ENCODE measurements at places on chromosomes 12 and 14.

GRCh38 chr12:41943671-41944070 is 201.0 kb downstream of the GXYLT1 start:
- no peaks in the 10 kb centered on the region for H3K4me1 ChIP-seq
- H3K36me3 ChIP-seq, result no peaks in the 10 kb centered on the region
- no peak for DNase-seq
- H3K27ac ChIP-seq, result no peak overlapping the region
- H3K27me3 ChIP-seq, result no peaks in the 10 kb centered on the region

GRCh38 chr14:81179631-81180030 is 41.1 kb downstream of the GTF2A1 start:
- no peak overlapping the region for H3K27ac ChIP-seq
- H3K36me3 ChIP-seq, result peaks cover 19% of the 10 kb centered on the region
- no peak for DNase-seq
- H3K27me3 ChIP-seq, result no peaks in the 10 kb centered on the region
- no peak overlapping the region for H3K4me3 ChIP-seq

DNA sequence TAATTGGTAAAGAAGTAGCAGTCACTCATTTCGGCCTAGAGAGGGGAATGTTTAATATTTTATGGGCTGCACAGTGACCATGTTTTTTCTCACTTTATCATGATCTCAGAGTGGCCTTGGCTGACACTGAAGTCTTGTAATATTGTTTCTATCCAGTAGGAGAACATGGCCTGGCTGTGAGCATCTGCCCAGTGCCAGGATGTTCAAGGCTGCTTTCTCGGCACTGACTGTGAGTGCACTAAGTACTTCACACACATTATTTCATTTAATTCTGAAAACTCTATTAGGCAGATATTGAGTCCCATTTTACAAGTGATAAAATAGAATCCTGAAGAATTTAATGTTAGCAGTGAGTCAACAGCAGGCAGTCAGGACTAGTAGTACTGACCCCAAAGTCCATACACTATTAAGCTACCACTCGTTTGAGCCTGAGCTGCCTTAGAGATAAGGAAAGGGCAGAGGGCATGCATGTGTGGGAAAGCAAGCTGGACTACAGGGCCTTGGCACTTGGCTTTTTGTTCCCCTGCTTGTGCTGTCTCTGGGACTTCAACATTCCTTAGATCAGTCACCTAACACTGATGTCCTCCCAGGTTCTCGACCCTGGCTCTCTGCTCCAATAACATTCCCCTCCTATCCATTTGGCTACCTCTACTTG is 42.2 kb upstream of the APPL2 start:
- peak; percentile 17 for DNase-seq
- no peak overlapping the region for H3K4me3 ChIP-seq
- H3K27ac ChIP-seq, result no peak overlapping the region
- H3K27me3 ChIP-seq, result no peaks in the 10 kb centered on the region
- H3K36me3 ChIP-seq, result no peaks in the 10 kb centered on the region

DNA sequence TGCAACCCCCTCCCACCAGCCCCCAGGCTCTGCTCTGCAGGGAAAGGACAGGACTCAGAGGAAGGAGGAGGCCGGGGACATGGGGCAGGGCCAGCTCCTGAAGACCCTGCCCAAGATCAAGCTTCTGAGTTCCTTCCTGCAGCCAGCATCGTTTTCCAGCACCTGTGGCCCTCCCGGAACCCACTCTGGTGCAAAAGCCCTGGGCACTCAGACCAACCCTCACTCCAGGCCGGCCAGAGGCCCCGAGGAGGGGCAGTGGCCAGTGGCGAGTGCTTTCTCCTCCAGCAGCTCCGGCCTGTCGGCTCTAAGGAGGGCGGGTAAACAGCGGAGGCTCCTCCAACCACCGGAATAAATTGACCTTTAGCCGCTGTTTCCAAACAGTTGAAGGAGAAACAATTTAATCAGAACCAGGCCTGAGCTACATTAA is 10.8 kb downstream of the TMEM179 start:
- H3K27ac ChIP-seq, result no peak overlapping the region
- H3K27me3 ChIP-seq, result peaks cover 6% of the 10 kb centered on the region
- no peak for DNase-seq
- no peaks in the 10 kb centered on the region for H3K4me1 ChIP-seq
- H3K4me3 ChIP-seq, result no peak overlapping the region

- H3K4me3 ChIP-seq, result no peak overlapping the region
- H3K27ac ChIP-seq, result no peak overlapping the region
- peak; percentile 5 for DNase-seq
- no peaks in the 10 kb centered on the region for H3K36me3 ChIP-seq
These were observed 3.7 kb downstream of the PRICKLE1 start for GRCh38 chr12:42585841-42586216.

DNA sequence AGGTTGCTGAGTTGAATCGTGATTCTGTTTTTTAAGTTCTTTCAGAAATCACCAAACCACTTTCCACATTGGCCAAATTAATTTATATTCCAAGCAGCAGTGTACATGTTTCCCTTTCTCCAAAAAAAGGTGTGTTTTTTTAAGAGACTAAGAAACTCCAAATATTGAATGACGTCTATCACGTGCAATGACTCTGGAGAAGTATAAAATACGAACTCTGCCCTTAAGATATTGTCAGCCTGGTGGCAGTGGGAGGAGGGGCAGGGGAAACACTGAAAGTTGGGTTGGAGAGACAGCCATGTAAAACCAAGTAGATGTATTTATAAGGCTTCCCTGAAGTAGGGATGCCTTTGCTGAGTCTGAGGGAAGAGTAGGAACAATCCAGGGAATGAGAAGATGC is 50.1 kb upstream of the DHRS4 start:
- no peaks in the 10 kb centered on the region for H3K4me1 ChIP-seq
- H3K27ac ChIP-seq, result no peak overlapping the region
- DNase-seq, result no peak
- H3K36me3 ChIP-seq, result no peaks in the 10 kb centered on the region
- no peak overlapping the region for H3K4me3 ChIP-seq
- H3K27me3 ChIP-seq, result no peaks in the 10 kb centered on the region

DNA sequence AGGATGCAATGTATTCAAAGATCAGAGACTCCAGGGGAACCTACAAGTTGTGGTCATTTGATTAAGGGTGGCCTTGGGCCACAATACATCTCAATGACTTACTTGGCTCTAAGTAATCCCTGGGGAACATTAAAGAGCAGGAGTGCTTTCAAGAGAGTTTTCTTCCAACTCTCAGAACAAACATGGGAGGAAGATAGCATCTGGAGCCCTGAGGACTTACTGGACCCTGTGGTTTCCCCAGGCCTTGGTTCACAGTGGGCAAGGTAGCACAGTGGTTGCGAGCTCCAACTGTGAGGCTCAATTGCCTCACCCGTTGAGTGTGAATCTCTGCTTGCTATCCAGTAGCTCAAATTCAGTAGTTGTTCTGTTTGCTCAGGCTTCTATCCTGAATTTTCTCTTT is 32.4 kb downstream of the STXBP6 start:
- H3K4me3 ChIP-seq, result no peak overlapping the region
- H3K36me3 ChIP-seq, result no peaks in the 10 kb centered on the region
- H3K27ac ChIP-seq, result no peak overlapping the region

- no peak for DNase-seq
- H3K27ac ChIP-seq, result no peak overlapping the region
- H3K4me3 ChIP-seq, result no peak overlapping the region
- no peaks in the 10 kb centered on the region for H3K4me1 ChIP-seq
- no peaks in the 10 kb centered on the region for H3K36me3 ChIP-seq
These were observed 169.5 kb downstream of the ANO4 start for GRCh38 chr12:100964028-100964427.

GRCh38 chr12:93727195-93727811 is 50.1 kb downstream of the CRADD start:
- H3K4me3 ChIP-seq, result no peak overlapping the region
- H3K27me3 ChIP-seq, result no peaks in the 10 kb centered on the region
- H3K27ac ChIP-seq, result no peak overlapping the region
- H3K36me3 ChIP-seq, result no peaks in the 10 kb centered on the region
- peaks cover 6% of the 10 kb centered on the region for H3K4me1 ChIP-seq

GRCh38 chr14:54617467-54617866 is 50.5 kb downstream of the SAMD4A start:
- H3K27me3 ChIP-seq, result no peaks in the 10 kb centered on the region
- H3K36me3 ChIP-seq, result no peaks in the 10 kb centered on the region
- H3K4me3 ChIP-seq, result no peak overlapping the region
- H3K4me1 ChIP-seq, result no peaks in the 10 kb centered on the region

DNA sequence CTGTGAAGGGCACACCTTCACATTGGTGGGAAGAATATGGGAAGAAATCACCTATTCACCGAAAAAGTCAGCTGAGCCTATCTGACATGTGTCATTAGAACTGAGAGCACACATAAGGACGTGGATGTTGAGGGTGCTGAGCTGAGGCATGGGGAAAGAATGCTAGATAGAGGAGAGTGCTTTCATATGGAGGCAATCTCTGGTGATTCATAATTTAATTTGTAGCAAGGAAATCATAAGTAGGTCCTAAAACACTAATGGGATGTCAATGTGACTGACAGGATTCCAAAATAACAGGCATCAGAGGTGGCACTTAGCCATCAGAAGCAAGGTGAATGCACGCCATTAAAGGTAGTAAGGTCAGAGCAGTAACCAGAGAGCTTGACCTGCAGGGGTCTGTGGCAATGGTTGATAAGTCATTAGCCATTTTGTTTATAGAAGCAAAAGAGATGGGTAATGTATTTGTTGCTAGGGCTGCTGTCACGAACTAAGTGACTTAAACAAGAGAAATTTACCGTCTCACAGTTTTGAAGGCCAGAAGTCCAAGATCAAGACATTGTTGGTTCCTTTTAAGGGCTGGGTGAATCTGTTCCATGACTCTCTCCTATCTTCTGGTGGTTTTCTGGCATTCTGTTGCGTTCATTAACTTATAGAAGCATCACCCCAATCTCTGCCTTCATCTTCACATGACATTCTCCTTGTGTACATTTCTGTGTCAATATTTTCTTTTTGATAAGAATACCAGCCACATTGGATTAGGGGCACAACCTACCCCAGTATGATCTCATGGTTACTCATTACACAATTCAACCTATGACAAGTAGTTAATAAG is 69.3 kb downstream of the ANKS1B start:
- no peak for DNase-seq
- no peaks in the 10 kb centered on the region for H3K4me1 ChIP-seq
- no peaks in the 10 kb centered on the region for H3K27me3 ChIP-seq

- no peak overlapping the region for H3K27ac ChIP-seq
- H3K27me3 ChIP-seq, result no peaks in the 10 kb centered on the region
- no peak for DNase-seq
These were observed 20.5 kb downstream of the PSMC1 start for GRCh38 chr14:90276646-90277367.

- no peaks in the 10 kb centered on the region for H3K36me3 ChIP-seq
- H3K4me3 ChIP-seq, result peak overlapping the region; percentile 92
- no peaks in the 10 kb centered on the region for H3K27me3 ChIP-seq
- peak overlapping the region; percentile 95 for H3K27ac ChIP-seq
These were observed 598 bp downstream of the UBE2N start for GRCh38 chr12:93441081-93441616.

DNA sequence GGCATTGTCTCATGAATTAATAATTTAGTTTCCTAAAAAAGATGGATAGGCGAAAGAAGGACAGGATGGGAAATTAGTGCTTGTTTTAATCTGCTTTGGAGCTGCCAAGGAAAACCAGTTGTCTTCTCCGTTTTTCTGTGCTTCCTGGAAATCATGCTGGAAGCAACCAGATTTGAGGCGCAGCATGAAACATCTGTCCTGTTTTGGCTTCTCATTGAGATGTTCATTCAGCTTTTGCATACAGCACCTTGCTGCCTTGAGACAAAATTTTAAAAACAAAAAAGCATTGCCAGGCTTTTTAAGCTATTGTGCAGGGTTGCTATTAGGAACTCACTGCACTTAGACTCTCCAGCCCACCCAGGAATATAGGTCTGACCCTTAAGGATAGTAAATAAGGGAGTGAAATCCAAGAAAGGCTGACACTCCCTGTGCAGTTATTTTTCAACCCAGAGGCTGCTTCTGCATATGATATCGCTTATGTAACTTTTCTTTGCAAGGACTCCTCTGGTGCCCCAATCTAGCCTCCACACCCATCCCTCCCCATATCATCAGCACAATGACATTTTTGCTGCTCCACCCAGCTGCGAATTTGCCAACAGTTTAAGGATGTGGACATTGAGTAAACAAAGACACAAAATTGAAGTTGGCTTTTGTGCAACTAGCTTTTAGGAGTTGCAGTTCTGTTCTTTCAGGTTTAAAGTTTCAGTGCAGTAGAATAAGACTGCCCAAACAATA is 46.9 kb upstream of the MDM1 start:
- no peaks in the 10 kb centered on the region for H3K27me3 ChIP-seq
- DNase-seq, result peak; percentile 49
- H3K4me3 ChIP-seq, result peak overlapping the region; percentile 19
- peaks cover 80% of the 10 kb centered on the region for H3K4me1 ChIP-seq
- no peak overlapping the region for H3K27ac ChIP-seq
- H3K36me3 ChIP-seq, result no peaks in the 10 kb centered on the region

GRCh38 chr12:131882804-131883520 is 11.5 kb upstream of the ULK1 start:
- no peaks in the 10 kb centered on the region for H3K36me3 ChIP-seq
- DNase-seq, result no peak
- no peak overlapping the region for H3K27ac ChIP-seq
- H3K4me3 ChIP-seq, result no peak overlapping the region

GRCh38 chr12:125376422-125376821 is 311.2 kb downstream of the AACS start:
- no peak overlapping the region for H3K27ac ChIP-seq
- no peaks in the 10 kb centered on the region for H3K36me3 ChIP-seq

- H3K27ac ChIP-seq, result no peak overlapping the region
- no peak overlapping the region for H3K4me3 ChIP-seq
- H3K27me3 ChIP-seq, result peaks cover 2% of the 10 kb centered on the region
- H3K4me1 ChIP-seq, result no peaks in the 10 kb centered on the region
- H3K36me3 ChIP-seq, result no peaks in the 10 kb centered on the region
- DNase-seq, result no peak
These were observed 154.3 kb downstream of the NTF3 start for GRCh38 chr12:5586201-5586600.

DNA sequence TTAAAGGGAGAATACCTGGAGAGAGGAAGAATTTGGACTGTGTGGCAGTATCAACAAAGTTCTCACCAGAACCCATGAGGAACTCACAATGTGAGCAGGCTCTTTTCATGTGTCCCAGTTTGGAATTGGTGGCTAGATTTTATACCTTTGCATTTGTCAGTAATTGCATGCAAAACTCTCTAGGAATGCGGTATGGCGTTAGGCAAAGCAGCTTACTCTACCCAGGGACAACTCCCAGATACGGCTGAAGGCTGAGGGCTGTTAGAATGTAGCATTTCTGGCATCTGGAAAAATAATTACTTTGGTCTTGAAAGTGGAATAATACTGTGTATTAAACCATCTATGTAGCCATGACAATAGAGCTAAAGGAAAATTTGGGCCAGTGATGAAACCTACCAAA is 635.5 kb downstream of the SLC16A7 start:
- no peak overlapping the region for H3K27ac ChIP-seq
- H3K36me3 ChIP-seq, result no peaks in the 10 kb centered on the region
- no peaks in the 10 kb centered on the region for H3K4me1 ChIP-seq
- no peak overlapping the region for H3K4me3 ChIP-seq
- no peaks in the 10 kb centered on the region for H3K27me3 ChIP-seq

DNA sequence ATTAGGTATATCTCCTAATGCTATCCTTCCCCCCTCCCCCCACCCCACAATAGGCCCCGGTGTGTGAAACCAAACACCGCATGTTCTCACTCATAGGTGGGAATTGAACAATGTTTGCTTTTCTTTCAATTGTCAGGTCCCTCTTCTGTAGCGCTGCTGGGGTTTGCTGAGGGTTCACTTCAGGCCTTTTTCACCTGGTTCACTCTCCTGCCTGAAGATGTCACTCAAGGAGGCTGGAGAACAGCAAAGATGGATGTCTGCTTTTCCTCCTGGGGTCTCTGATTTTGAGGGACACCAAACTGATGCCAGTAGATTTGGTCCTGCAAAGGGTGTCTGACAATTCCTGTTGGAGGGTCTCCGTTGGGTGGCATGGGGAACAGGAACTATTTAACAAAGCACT is 35.8 kb downstream of the KLRK1 start:
- H3K27me3 ChIP-seq, result no peaks in the 10 kb centered on the region
- no peaks in the 10 kb centered on the region for H3K4me1 ChIP-seq
- no peaks in the 10 kb centered on the region for H3K36me3 ChIP-seq
